ENCODE measurements at places on chromosomes 12 and 14.

- DNase-seq = no peak
Observed at GRCh38 chr14:24159777-24160498, 1.1 kb upstream of the IRF9 start.

DNA sequence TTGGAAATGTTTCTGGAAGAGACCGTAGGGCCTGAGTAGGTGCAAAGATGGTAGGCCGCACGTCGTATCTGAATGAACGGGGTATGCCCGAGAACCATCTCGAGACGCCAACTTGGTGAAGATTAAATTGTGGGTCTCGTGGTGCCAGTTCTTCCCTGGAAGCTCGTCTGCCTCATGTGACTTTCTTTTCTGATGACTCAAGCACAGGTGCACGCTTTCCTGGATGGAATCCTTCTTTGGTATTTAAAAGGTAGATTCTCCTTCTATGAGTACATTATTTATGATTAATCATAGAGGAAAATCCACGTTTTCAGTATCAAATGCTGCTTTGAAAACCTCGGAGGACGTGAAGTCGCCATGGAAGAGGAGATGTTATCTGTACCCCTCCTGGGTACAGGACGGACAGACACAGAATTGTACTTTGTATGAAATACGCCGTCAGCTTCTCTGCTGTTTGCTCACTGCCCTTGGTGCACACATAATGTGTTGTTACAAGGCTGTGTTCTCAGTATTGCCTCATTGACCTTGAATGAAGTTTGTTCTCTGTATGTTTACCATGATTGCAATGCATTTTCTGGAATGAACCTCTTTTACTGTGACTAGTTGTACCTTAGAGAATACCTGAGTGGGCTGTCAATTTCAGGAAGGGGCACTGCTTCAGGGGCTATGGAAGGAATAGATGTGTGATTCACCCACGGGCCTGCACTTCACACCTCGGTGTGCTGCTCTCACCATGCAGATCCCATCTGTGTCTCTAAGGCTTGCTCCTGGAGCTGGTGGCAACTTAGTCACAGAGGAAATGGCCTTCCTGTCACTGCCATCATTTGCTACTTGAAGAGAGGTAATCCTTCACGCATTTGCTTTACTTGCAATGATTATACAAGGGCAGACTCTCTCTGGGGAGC, 137.3 kb upstream of the RTL1 start:
- no peak for DNase-seq

DNA sequence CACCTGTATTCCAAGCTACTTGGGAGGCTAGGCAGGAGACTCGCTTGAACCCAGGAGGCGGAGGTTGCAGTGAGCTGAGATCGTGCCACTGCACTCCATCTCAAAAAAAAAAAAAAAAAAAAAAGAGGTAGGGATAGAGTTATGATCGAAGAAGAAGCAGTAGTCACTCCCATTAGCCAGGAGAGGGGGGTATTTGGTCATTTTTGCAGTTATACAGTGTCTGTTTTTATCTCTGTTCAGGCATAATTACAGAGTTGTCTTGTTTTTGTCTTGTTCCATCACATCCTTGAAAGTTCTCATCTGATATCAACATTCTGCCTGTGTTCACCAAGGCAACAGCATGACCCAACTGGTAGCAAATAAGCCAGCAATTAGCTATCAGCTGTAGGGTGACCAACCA, 98.5 kb upstream of the TMPO start:
- peak; percentile 22 for DNase-seq

GRCh38 chr12:57099047-57099714, 10.3 kb downstream of the NAB2 start:
- no peak for DNase-seq

DNA sequence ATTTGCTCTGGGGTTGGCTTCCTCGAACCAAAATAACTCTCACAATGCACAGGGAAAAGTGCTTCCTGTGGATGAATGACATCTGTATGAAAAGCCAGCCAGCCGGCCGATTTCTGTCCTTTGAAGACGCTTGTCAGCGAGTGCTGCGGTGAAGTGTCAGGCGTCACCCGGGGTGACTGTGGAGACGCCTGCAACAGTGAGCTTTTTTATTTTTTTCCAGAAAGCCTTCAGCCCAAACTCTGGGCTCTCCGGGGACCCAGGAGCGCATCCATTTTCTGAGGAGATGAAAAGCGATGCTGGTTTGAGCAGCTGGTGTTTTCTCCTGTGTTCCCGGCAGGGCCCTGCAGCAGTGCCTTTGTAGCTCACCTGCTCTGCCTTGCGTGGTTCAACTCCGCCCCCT, 147.9 kb upstream of the MYL2 start:
- peak; percentile 57 for DNase-seq

DNA sequence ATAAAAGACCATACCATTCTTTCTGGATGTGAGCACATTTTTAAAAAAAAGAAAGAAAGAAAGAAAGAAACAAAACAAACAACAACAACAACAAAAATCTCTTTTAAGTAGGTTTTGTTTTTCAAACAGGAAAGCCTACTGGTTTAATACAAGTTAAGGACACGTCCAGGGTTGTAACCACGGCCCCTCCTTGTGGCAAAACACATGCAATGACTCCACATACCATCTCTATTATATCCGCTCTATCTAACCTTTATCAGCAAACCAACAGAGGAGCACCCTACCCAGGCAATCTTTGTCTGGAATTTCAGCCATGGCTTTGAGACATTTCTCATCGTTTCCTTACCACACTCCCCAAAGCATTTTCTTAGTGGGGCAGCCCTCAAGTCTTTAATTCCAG, 360.5 kb upstream of the TMPO start:
- peak; percentile 60 for DNase-seq

DNA sequence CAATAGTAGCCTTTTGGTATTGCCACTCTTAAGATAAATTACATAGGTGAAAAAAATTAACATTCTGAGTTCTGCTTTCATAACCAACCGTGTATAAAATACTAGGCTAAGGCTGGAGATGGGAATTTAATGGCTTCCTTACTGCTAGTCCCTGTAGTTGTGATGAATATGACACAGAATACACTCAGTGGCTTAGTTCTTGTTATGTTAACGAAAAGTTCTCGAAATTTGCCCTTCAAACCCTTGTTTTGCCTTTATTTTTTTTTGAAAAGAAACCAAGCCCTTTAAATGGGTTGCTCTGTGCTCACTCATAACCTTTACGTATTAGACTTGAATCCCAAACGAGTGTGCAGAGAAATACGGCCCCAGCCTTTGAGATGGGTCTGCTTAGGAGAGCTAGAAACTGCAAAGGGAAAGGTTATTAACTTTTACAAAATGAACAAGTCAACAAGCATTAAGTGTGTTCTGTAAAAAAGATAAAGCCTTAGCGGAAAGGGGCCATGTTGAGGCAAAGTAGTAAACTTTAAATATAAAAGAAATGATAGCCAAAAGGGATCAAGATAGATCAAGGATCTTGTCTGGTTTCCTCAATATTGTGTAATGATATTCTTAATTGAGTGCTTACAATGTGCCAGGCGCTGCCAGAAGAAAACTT, 1.7 kb downstream of the NUDT4 start:
- peak; percentile 73 for DNase-seq
